ENCODE measurements at places on chromosomes 16 and 17.

DNA sequence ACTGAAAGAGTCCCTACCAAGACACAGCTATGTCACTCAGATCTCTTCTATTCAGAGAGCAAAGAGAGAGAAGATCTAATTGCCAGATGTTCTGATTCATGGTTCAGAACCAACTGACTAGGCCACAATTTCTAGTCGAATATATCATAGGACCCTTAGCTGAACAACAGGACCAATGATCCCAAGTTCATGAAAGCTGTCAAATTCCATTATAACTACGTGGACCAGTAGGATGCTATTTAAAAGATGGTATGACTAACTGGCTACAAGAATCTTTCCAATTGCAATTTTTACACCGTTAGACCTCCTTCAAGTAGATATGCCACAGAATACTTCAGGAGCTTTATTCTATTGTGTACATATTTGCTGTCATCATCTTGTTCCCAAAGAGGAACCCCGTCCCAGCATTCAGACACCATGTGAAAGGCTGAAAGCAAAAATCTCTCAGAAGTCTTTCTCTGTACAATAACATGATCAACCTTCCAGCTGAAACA is 26.0 kb downstream of the DCUN1D3 start:
- DNase-seq, result no peak

DNA sequence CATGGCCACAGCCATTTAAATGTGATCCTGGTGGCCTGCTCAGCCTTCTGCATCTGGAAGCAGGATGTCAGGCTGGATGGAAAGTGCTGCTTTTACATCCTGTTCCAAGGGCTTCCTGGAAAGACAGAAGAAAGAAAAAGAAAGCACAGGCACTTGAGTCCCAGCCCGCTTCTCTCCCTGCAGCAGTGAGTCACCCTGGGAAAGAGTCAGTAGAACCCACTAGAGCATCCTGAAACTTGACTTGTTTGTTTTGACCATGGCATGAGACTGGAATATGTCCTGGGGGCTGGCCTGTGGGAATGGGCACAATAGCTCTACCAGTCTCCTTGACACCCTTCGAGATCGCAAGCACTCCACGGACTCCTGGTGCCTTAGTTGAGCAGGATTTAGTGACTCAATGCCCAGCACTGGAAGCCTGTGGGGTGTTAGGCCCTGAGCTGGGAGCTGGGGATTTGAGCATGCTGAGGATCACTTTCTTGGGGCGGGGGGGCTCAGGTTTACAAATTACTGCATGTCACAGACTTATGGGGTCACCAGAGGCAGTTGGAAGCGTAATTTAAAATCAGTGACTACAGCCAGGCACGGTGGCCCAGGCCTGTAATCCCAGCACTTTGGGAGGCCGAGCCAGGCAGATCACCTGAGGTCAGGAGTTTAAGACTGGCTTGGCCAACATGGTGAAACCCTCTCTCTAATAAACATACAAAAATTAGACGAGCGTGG is 22.1 kb upstream of the GNA13 start:
- DNase-seq, result no peak

GRCh38 chr16:58850678-58851020 is 116.5 kb upstream of the GOT2 start:
- DNase-seq, result no peak

DNA sequence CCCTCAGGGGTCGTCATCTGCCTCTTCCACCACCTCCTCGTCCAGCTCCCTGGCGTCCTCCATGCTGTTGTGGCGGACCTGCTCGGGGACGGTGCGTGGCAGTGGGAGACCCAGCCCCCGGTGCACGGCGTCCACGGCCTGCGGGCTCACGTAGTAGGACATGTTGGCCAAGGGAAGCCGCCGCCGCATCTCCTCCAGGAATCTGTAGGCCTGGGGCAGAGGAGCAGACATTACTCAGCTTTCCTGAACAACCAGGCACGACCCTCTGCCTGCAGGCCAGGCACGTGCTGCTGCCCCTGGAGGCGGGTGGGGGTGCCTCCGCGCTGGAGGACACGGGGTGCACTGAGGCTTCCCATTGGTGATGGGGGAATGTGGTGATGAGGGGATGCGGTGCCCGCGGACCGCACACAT is 17.8 kb downstream of the TELO2 start:
- no peak for DNase-seq

All from activated T-cell treated with anti-CD3 and anti-CD28 coated beads, Interleukin-2, amount 50 U/mL, for 1 hour (primary cell).